Lower leg skin (tissue), 4 donors: ENCODE measurements at places on chromosomes 5 and 9.

- no peak for DNase-seq
Observed at GRCh38 chr5:96871686-96872085, 4.6 kb upstream of the ERAP2 start.

DNA sequence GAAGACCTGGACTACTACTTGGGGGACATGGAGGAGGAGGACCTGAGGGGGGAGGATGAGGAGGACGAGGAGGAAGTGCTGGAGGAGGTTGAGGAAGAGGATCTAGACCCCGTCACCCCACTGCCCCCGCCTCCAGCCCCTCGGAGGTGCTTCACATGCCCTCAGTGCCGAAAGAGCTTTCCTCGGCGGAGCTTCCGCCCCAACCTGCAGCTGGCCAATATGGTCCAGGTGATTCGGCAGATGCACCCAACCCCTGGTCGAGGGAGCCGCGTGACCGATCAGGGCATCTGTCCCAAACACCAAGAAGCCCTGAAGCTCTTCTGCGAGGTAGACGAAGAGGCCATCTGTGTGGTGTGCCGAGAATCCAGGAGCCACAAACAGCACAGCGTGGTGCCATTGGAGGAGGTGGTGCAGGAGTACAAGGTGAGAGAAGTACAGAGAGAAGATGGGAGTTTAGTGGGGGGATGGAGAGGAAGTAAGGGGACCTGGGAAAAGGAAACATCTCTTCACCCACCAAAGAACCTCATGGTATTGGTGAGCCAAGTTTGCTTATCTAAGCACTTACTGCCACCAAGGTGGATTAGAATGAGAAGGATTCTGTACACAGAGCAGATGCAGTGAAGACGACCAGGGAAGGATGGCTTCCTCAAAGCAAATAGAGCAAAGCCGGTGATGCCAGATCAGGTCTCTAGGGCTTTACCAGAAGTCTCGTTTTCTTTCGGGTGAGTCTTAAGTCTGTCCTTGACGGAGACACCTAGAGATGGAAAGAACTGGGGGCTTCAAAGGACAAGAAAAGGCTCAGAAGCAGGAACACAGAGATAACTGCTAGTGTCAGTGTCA lies 1.5 kb downstream of the TRIM41 start:
- DNase-seq: no peak

DNA sequence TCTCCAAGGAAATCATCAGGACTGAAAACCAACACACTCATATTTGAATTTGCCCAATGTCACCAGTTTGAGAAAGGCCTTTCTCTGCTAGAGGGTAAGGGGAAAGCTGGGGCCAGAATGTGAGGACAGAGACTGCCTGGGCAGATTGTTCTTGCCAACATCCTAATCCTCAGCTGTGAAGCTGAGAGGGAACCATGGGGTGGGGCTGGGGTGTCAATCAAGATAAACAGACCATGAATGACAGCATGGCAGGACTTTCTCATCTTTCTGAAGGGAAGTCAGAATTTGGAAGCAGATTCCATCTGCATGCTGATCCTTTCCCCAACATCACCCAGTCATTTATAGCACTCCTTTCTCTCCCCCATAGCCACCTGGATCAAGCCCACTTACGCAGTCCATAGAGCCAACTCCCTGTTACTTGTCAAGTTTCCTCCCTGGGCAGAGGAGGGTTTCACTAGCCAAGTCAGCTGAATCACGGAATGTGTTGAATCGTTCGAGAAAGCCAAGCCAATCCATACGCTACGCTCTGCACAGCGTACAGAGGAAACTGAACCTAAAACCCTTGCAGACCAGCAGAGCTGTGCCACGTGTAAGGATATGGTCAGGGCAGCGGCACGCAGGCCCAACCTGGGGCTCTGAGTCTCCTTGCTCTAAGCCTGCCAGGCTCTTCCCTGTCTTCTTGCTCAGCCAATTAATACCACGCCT lies 14.9 kb downstream of the GLDC start:
- DNase-seq: peak; percentile 39

DNA sequence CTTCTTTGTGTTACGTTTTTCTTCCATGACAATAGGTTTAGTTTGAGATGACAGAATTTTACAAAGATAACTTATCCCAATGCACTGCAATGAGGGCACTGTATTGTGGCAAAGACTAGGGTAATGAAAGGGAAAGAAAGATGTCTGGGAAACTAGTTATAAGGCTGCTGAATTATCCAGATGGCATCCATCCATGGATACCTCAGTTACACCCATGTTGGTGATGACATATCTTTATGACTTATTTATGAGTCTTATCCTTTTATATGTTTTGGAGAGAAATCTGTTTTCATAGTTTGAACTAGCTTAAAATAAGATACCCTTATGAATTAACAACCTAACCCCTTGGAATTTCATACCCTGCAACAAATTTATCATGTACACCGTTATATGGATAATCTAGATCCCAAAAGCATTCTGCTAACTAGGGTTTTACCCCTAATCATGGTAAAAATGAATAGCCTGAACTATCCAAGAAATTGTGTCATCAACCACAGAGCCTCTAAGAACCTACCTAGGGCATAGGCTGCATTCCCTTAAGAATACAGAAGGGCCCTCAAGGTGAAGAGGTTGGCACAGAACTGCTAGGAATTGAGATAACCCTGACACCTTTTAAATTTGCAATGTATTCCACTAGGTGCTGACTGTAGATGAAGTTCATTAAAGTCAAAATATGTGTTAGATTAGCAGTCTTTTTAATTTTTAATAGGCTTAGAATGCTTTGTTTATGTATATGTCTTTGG lies 49.5 kb upstream of the RORB start:
- no peak for DNase-seq

DNA sequence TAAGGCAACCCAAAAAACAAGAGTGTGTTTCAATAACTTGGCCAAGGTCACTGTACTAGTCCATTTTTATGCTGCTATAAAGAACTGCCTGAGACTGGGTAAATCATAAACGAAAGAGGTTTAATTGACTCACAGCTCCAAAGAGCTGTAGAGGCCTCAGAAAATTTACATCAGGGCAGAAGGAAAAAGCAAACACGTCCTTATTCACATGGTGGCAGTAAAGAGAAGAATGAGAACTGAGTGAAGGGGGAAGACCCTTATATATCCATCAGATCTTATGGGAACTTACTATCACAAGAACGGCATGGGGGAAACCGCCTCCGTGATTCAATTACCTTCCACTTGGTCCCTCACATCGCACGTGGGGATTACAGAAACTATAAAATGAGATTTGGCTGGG lies 64.3 kb upstream of the CAMK4 start:
- no peak for DNase-seq

GRCh38 chr5:154461531-154461930 lies 15.7 kb downstream of the SAP30L start:
- no peak for DNase-seq

- DNase-seq: peak; percentile 96
Observed at GRCh38 chr5:179820483-179821297, at the start of gene SQSTM1. Gene SQSTM1 (plus strand): TSS chr5:179820905. CDS start chr5:179820937, 32 bp downstream.

- no peak for DNase-seq
Observed at GRCh38 chr9:108133101-108133500, 643.5 kb upstream of the KLF4 start.

DNA sequence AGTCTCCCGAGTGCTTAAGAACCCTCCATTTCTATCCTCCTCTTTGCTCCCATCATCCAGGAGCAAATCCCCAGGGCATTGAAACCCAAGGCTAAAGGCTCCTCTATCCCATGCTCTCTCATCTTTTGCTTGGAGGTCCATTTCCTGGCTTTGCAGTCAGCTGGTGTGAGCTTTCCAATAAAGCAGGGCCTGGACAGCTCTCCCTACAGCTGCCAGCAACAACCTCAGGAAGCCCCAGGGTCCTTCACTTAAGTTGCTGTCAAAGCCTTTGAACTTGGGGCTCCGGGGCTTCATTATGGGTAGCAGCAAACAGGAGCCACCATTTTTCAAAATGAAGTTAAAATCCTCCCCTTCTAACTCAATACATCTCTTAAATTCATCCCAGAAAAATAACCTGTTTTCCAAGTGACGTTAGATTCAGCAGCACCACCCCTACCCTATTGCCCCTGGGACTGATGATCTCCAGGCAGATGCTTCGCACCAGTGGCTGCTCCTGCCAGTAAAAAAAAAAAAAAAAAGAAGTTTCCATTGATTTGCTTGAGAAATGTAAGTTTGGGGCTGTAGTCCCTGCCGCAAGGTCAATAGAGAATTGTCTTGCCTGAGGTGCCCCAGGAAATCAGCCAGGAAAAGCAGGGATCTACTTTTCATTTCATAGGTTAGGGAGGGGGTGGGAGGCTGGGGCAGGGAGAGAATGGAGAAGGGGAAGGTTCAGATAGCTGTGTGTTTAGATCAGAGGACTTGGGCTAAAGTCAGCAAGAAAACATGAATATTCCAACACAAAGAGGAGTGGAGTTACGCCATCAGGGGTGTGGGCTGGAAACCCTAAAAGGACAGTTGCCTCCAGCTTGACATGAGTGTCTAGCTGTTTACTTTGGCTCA lies 83.8 kb upstream of the IL6ST start:
- DNase-seq: peak; percentile 74

DNA sequence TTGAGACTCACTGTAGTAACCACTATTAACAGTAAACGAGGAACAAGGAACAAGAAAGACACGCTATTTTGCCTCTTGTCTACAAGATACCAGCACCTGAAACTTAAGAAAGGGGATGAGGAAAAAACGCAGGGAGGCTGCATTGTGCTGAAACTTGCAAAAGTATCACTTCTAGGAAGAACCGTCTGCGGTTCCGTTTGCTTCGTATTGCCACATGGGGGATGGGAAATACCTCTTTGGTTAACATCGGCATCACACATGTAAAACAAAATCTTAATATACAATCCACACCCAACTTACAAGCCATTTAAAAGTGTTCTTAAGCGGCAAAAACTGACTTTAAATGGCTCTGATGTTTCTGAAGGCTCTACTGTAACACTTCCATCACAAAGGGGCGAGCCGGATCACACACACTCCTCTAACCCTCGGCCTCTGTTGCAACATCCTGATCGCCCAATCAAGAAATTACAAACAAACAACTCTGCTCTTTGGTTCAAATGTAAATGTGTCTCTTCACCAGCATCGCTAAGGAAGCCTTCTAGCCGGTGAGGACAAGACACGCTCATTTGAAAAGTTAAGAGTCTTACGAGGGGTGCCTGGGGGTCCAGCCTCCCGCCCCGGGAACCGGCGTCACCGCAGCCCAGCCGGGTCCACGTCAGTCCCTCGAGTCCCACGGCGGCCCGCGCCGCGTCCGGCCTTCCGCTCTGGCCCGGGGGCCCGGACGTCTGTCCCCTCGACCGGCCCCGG lies 621 bp downstream of the SEC16A start:
- no peak for DNase-seq

GRCh38 chr9:131721076-131721475 lies 18.8 kb downstream of the RAPGEF1 start:
- DNase-seq: no peak

DNA sequence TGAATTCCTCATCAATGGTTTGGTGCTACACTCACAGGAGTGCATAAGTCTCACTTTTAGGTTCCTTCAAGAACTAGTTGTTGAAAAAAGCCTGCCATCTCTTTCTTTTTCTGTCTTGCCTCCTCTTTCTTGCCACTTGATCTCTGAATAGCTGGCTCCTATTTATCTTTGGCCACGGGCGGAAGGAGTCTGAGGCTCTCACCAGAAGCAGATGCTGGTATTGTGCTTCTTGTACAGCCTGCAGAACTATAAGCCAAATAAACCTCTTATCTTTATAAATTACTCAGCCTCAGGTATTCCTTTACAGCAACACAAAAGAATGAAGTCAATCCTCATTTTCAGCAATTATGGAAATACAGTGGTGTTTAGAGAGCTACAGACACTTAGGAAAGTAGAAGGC lies 247.1 kb upstream of the PRR16 start:
- DNase-seq: no peak

DNA sequence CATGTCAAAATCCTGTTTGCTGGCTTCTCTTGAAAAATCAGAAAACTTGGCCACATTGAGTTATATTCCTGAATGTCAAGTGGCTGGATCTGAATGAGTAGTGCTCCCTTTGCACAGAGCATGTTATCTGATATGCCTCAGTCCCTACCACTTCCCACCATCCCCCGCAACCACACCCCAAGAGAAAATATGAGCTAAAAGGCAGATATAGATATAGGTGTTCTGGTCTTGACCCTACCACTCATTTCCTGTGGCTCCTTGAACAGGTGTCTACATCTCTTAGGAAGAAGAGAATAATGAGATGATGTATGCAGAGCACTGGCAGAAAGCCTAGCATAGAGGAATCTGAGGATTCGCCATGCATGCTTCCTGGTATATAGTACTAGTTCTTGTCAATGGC lies 6.6 kb upstream of the CYSTM1 start:
- DNase-seq: no peak

DNA sequence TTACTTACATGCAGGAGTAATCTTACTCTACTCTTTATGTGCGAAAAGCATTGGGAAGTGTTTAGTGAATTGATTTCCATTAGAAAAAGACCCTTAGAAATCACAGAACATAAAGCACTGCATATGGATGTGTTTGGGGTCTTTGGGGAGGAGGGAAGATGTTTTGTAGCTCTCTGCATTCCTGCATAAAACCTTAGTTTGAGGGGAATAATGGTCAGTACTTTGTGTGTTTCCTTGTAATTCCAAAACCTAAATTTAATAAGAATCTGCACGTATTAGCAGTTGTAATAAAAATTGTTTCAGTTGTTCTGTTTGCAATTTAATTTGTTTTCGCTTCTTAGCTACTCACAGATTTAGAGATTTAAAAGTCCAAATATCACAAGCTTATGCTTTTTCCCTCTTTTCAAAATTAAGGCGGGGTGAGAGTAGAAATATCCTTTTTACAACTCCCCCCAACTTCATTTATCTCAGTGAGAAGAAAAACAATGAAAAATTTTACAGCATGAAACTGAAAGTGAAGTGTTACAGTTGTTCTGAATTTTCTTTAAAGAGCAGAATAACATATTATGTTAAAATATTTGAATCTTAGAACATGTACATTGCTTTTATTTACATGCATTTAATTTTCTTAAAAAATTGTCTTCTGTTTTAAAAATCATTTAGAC lies 143.8 kb downstream of the SMARCA2 start:
- no peak for DNase-seq

- DNase-seq: no peak
Observed at GRCh38 chr9:76198336-76198735, 195.9 kb downstream of the RFK start.

GRCh38 chr9:32069169-32069813 lies 315.2 kb upstream of the ACO1 start:
- no peak for DNase-seq

DNA sequence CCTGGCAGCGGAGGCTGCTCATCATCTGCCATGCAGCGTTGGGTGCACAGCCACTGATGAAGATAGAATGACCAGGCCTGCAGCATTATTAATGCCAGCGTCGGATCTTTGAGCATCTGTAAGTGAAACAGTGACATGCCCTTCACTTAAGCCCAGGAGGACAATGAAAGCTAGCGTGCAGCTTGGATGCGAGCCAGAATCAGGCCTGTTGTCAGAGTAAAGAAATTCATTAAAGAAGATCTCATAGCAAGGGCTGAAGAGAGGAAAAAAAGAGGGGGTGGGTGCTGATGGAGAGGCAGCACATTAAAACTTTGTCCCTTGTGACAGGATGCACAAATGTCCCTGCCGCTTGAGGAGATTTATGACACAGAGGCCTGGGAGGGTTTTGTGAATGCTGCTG lies 186.1 kb upstream of the MAST4 start:
- no peak for DNase-seq
